ENCODE measurements at places on chromosomes 7 and 10.

DNA sequence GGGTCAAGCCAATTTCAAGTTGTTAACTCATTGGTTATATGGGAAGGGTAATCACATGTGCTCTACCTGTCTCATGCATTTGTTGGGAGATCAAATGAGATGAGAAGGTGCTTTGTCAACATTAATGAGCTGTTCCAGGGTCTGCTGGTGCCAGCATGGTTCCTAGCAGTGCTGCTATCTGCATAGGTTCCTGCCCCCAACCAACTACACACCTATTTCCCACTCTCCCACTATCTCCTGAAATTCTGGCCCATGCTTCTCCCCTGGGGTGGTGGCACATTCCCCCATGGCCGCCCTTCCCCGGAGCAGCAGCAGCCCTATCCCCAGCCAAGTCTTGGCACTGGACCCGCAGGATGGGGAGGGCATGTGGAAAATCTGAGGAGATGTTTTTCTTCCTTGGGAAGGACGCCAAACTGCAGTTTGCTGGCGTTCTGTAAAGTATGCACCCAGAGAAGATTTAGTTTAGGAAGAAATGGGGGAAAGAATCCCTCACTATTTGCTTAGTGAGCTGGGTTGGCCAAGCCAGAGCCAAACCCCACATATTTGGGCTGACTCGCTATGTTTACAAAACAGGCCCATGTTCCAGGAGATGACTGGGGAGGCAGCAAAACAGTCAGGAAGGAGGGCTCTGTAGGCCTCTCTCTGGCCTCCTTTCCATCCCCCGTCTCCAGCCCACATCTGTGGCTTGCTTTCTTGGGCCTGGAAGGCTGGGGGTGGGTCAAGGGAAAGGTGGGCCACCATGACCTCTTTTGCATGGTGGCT is 42.5 kb downstream of the PPP1R3C start:
- no peak for DNase-seq

- no peak for DNase-seq
These were observed 102.8 kb downstream of the COL13A1 start for GRCh38 chr10:69904533-69904932.

GRCh38 chr10:6406220-6407033 is 173.6 kb downstream of the PRKCQ start:
- peak; percentile 38 for DNase-seq

GRCh38 chr10:103640436-103641181 is 147.1 kb downstream of the NEURL1 start:
- DNase-seq = no peak

- DNase-seq = no peak
These were observed 45.5 kb downstream of the LAMB1 start for GRCh38 chr7:107957436-107957835.

GRCh38 chr7:98878365-98879197 is at the start of gene TRRAP:
Gene TRRAP, plus strand, starts transcription at chr7:98878532. Its CDS starts 2,619 bp downstream, at chr7:98881151.
- DNase-seq = peak; percentile 82

Data from HuH-7 (cell line).